ENCODE measurements at places on chromosomes 1 and 21. TPM values are rescaled to one million over a fixed set of nuclear protein-coding genes. Genes with fewer than 3 reads are reported as not detected.

DNA sequence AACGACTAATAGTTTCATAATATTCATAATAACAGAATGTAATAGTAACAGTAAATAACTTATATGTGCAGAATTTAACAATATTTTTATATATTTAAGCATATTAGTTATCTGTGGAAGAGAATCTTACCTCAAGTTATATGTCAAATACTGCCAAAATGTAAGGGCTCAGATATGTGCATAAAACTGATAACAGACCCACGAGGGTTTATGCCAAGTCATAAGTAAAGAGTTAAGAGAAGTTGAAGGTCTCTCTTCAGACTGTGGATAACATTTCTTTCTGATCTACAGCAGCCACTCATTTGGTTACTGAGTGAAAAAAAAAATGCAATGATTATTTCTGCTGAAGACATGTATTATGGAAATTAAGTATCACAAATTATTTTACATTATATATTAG is 1167.8 kb upstream of the NCAM2 start:
- no peak for DNase-seq

DNA sequence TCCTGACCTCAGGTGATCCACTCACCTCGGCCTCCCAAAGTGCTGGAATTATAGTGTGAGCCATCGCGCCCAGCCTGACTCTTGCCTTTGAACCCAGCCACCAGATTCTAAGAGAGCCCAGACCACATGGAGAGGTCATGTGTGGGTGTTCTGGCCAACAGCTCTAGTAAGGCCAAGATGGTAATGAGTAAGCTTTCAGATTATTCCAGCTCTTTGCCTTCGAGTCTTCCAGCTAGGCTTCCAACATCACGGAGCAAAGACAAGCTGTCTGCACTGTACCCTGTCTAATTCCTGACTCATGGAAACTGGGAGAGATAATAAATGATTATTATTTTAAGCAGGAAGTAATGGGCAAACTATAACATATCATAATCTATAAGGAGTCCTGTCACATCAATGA is 14.8 kb upstream of the ZFP69B start:
- no peak for DNase-seq

DNA sequence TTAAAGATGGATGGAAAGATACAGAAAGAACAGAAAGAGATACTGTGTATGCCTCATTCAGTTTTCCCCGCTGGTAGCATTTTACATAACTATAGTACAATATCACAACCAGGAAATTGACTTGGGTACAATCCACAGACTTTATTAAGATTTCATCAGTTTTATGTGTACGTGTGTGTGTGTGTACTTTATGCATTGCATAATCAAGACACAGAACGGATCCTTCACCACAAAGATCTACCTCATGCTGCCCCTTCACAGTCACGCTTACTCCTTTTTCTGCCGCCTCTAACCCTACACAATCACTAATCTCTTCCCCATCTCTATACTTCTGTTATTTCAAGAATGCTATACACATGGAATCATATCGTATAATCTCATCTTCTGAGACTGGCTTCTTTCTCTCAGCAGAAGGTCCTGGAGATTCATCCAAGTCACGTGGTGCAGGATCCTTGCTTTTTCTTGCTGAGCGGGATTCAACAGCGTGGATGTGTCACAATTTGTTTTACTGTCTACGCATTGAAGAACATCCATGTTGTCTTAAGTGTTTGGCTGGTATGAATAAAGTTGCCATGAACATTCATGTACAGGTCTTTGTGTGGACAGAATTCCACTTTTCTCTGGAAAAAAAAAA is 76.7 kb downstream of the SLC35F3 start:
- no peak for DNase-seq

DNA sequence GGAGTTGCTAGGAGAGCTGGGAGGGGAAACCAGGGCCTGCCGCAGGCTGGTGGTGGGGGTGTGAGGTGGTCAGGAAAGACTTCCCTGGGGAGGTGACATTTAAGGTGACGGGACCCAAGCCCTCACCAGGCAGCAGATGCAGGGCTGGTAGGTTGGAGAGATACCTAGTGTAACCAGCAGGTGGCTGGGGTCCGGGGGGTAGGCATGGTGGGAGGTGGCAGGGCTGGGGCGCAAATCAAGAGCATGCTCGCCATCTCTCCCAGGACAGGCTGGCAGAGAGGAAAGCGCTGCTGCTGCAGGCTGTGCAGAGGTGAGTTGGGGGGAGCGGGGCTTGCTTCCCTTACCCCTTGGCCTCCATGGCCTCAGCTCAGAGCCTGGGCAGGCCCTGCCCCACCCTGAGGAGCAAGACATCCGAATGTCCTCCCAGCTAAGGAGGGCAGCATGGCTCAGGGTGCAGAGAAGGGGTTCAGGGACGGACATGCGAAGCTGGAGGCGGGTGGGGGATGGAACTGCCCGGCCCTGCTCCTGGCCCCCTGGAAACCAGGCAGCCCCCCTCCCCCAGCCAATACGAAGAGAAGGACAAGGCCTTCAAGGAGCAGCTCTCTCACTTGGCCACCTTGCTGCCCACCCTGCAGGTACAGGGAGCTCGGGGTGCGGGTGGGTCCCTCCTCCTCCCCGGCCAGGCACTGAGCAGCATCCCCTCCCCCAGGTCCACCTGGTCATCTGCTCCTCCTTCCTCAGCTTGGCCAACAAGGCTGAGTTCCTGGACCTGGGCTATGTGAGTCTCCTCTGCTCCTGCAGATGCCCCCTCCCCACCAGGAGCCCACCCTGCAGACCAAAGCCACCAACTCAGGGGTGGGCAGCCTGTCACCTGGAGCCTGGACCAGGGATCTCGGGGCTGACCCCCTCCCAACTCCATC is 4.0 kb downstream of the RNF207 start:
- peak; percentile 56 for DNase-seq

DNA sequence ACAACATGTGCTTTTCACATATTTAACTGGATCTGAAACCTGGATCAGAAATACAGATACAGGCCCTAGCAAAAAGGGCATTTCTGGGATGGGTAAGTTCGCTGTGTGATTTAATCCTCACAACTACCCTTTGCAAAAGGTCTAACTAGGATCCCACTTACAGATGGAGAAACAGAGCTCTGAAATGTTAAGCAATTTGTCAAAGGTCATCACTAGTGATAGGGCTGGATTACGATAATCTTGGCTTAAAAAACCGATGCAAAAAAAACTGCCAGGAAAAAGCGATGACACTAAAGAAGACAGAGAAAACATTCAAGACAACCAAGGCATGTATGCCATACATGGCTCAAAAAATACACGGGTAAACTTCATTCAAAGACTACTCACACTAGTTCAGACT is 29.9 kb downstream of the AHCTF1 start:
- no peak for DNase-seq

Gene FNDC5
- total RNA-seq, result 151 TPM

Gene OR6K3
- not detected for total RNA-seq

Gene SMIM11
- total RNA-seq, result 11.1 TPM

Gene KAZN
- total RNA-seq, result 6.6 TPM

All from right cardiac atrium (tissue), 5 donors.